DMS153 (cell line): ENCODE measurements at places on chromosomes 2 and 18.
A peak's percentile ranks its signal among the peaks of the same experiment; 100 is the strongest.

GRCh38 chr2:39719317-39719716, 53.6 kb downstream of the TMEM178A start:
- DNase-seq = no peak

DNA sequence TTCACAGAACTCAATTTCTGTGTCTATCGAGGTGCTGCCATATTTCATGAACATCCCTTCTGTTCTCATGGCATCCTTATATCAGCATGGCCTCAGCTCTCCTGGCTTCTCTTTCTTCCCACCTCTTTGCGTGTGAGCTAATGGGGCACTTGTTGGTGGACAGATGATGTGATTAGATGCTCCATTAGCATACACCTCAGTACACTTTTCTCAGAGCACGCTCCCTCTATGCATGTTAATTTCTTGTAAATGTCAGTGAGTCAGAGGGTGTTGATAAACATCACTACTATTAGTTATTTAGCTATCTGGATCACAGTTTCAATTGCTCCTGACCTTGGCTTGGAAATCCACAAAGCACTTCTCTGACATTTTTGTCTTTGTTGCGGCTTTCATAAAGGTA, 159.4 kb downstream of the CD8B2 start:
- DNase-seq = no peak

GRCh38 chr2:210795506-210795905, 239.1 kb downstream of the CPS1 start:
- DNase-seq = no peak

DNA sequence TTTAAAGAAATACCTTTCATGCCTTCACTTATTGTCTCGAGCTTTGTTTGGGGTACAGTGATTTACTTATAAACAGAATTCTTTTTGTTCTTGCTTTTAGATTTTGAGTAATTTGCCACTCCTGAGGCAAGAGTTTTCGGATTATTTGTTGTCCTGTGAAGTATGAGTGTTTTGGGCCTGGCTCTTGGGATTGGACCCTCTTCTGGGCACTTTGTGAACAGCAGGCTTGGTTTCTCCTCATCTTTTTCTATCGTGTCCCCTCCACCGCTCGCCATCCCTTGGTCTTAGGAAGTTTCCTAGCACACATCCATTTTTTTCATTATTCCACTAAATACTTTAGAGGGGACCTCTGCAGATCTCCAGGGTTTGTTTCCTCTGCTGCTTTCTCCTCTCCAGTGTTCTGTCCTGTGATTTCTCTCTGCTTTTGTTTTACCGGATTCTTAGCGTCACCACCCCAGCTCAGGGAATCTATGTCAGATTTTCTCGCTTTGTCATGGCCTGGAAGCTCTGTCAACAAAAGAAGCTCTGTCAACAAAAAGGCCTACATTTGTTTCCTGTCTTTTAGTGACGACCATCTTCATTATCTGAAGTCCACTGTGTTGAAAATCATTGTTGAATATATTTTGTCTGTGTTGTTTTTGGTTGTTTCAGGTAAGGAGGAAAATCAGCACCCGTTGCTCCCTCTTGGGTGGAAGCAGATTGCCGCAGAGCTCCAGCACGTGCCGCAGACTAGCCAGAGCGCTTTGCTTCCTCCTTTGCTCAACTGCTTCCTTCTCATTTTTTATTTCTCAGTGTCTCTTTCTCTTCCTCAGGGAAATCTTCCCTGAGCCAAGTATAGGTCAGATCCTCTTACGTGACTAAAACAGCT, 27.8 kb downstream of the ANKRD62 start:
- no peak for DNase-seq

DNA sequence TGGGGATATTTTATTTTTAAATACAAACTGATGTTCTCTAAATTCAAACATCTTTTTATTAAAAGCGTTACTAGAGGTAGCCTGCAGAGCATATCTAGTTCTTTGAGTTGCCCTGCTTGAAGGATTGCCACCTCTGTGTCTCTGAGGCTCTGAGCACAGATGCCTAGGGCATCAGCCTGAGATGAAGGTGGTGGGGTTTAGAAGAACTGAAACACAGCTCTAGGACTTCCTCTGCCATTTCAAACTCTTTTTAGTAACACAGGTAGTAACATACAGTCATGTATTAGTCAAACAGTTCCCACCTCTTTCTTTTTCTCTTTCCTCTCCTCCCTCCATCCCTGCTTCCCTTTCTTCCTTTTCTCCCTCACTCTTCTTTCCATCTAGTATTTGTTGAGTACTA, 57.6 kb downstream of the TTC21B start:
- DNase-seq = no peak

DNA sequence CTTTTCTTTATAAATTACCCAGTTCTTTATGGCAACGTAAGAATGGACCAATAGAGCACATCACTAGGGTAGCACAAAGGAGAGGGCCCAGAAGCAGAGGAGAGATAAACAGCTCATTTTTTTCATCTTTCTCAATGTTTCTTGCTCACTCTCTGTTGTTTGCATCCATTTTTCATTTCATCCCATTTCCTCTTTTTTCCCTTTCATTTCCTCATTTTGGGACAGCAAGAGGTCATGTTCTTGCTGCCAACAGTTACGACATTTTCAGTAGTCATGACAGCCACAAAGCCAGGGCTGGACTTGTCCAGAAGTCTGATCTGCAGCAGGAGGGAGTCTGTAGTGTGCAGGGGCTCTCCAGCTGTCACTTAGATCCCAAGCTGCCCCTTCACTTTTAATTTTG, 52.7 kb upstream of the CYP1B1 start:
- DNase-seq = no peak

GRCh38 chr2:150925611-150926010, 336.1 kb downstream of the RBM43 start:
- no peak for DNase-seq

DNA sequence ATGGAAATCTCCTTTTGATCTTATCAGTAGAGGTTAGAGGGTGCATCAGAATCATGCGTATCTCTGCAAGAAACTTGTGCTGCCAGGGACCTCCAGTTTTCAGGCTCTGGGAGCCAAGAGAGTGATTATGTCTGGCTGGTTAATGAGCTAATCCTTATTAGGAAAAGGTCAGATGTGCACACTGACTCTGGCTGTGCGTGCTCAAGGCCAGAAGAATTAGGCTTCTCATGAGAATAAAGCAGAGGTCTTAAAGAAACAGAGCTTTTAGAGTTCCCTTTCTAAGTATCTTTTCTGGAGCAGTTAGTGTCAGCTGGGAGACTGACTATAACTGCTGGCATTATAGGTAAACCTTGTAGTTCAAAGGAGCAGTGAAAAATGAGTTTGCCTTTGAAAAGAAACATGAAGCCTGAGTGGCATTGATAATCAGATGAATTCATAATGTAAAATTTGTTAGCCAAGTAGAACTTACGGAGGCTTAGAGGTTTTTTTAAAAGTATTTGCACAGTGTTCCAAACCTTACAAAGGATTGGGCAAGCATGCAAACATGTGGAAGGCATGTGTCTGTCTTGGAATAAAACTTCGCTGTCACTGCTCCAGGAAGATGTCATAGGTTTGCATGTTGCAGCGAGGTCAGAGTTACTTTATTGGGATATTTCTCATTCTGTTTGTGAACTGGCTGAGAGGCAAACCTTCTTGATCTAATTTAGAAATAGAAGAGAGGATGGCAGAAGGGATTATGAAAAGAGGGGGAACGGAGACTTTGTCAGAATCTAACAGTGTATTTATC, 151.7 kb downstream of the ARHGAP28 start:
- no peak for DNase-seq

DNA sequence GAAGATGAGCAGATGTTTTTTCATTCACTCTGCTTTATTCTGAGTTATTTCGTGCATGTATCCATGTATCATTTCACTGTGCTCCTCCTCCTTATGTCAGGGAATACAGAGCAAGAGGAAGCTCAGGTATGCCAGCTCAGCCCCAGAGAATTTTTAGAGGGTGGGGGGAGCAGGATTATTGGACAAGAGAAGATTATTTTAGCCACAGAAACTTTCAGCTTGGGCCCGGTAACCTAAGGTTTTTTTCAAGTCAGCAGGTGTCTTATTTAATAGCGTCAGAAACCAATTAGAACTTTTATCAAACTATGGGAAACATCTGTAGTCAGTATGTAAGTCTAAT, 232.9 kb upstream of the SIX3 start:
- no peak for DNase-seq

DNA sequence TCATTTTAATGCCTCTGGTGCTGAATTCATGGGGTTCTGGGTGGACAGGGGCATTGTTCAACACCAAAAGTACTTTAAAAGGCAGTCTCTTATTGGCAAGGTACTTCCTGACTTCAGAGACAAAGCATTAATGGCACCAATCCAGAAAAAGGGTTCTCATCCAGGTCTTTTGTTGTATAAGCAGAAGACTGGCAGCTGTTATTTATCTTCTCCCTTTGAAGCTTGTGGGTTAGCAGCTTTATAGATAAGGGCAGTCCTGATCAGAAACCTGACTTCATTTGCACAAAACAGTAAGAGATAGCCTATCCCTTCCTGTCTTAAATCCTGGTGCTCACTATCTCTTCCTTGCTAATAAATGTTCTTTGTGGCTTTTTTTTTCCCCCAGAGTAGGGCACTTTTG, 68.8 kb downstream of the VPS54 start:
- DNase-seq = peak; percentile 10

DNA sequence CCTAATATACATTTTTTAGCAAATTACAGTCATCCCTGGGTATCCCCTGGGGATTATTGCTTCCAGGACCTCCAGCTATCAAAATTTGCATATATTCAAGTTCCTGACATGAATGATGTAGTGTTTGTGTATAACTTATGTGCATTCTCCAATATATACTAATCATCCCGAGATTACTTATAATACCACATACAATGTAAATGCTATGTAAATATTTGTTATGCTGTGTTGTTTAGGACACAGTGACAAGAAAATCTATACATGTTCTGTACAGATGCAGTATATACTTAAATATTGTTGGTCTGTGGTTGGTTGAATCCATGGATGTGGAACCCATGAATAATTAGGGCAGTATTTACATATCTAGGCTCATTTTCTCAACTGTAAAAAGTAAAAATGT, 1060.3 kb downstream of the DSC3 start:
- no peak for DNase-seq

GRCh38 chr2:20182241-20182931, 42.5 kb downstream of the SDC1 start:
- no peak for DNase-seq

- DNase-seq = no peak
These were observed 127.8 kb downstream of the RBMS1 start for GRCh38 chr2:160365716-160366367.

- no peak for DNase-seq
These were observed 56.4 kb upstream of the VRK2 start for GRCh38 chr2:57990118-57990725.

DNA sequence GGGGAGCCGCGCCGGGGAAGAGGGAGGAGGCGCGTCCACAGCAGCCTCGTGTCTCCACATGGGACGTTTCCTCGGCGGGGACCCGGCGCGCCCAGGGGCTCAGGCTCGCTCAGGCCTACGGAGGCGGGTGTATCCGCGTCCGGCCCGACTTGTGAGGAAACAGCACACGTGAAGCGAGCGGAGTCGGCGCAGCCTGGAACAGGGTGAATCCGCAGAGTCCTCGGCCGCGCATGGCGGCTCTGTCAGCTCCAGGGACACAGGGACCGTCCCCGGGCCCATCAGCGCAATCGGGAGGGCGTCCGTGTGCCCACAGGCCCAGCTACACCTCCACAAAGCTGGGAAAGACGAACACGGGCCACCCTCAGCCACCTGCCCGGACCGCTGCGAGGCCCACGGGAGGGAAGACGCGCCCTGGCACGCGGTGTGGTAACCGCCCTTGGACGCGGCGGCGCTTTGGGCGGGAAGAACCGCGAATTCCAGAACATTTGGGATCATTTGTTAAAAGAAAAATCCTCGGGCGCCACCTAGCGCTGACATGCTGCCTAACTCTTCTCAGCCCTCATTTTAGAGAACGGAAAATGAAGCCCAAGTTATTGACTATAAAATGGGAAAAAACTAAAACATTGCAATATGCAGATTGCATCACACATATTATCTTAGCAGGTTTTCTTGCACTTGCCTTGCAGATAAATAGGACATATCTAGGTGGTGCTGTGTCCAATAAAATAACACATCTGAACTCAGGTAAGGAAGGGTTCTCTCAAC, 40.4 kb downstream of the TMEM18 start:
- DNase-seq = no peak

GRCh38 chr18:48902023-48902855, 48.5 kb downstream of the SMAD7 start:
- peak; percentile 79 for DNase-seq

DNA sequence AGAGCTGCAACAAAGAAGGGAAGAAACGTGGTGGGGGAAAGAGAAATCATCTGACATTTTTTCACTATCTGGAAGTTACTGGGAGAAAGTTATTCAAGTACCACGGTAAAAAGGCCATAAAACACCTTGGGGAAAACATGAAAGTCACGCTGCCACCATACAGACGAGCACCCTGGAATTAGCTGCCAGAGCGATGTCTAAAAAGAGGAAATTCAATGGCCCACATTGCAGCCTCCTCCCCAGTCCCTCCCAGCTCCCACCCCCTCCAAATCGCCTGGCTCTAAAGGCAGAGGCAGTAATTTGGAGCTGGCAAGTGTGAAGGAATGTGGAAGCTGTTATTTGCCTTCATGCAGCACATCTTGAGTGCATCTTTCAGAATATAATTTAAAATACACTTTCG, 192.0 kb downstream of the ALK start:
- DNase-seq = no peak

GRCh38 chr18:76378526-76379215, 116.4 kb downstream of the ZNF516 start:
- DNase-seq = no peak

DNA sequence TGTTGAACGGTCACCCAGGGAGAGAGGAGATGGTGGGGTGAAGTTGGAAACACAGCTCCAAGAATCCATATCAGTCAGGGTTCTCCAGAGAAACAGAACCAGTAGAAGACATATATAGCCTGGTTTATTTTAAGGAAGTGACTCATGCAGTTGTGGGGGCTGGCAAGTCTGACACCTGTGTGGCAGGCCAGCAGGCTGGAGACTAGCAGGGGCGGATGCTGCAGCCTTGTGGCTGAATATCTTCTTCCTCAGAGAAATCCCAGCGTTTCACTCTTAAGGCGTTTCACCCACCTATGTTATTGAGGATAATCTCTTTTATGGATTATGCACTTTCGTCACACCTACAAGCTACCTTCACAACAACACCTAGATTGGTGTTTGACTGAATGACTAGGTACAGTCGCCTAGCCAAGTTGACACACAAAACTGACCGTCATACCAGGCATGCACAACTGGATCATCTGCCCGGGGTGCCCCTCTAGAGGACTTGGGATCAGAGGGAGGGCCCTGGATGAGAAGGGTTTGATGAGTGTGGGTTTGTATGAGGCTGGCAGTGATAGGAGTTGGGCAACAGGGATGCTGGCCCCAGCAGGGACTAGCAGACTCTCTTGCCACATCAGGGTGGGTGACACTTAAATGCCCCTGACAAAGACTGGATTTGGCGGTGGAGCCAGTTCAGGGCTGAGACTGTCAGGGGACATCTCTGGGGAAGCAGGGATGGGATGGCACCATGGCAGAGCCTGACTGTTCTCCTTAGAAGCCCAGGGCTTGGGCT, 23.4 kb downstream of the MROH2A start:
- DNase-seq = no peak

GRCh38 chr18:62418258-62418657, 93.1 kb downstream of the TNFRSF11A start:
- DNase-seq = no peak
